Neural crest cell (in vitro differentiated cells): ENCODE measurements at places on chromosomes 6 and 20.
A peak's percentile ranks its signal among the peaks of the same experiment; 100 is the strongest.

DNA sequence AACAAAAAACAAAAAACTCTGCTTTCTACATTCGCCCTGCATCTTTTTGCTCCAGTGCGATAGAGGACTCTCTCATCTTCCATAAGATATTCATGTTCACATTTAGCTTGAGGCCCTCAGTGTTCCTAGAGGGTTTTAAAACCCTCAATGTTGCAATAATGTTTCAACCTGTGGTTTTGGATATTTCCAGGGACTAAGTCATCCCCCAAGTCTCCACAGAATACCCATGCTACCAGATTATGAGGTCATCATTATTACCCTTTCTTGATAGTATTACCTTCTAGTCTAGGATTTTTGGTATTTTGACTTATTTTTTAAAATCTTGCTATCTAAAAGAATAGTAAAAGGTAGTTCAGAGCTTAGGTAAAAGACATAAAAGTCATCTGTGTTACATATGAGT lies 480.5 kb upstream of the ID4 start:
- no peak for DNase-seq

GRCh38 chr6:119934816-119935215 lies 585.3 kb upstream of the MAN1A1 start:
- no peak for DNase-seq

GRCh38 chr20:60518022-60518421 lies 559.8 kb downstream of the CDH26 start:
- DNase-seq: no peak

DNA sequence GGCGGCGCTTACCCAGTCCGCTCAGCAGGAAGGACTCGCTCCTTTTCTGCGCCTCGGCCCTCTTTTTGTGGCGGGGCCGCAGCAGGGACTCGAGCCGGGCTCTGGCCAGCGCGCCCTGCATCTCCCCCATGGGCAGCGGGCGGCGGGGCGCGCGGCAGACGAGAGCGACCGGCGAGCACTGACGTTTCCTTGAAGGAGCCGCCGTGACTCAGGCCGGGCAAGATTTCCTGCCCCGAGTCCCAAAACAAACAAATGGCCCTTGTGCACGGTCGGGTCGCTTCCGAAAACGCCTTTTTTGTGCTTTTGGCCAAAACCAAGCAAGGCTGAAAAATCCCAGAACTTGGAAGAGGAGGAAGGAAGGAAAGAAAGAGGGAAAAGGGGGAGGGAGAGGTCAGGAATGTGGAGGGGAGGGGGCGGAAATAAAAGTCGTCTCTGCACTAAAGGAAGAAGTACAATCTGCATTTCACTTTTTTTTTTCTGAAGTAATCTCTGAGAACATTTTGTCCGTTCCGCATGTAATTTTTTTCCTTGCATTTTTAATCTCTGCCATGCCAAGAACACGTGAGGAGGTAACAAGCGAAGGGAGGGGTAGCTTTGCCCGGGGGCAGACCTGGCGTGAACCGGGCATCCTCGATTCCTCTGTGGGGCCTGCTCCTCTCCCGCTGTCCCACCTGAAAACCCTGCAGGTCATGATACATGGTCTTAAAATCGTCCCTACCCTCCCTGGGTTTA lies 123.3 kb upstream of the SLC2A12 start:
- peak; percentile 58 for DNase-seq

DNA sequence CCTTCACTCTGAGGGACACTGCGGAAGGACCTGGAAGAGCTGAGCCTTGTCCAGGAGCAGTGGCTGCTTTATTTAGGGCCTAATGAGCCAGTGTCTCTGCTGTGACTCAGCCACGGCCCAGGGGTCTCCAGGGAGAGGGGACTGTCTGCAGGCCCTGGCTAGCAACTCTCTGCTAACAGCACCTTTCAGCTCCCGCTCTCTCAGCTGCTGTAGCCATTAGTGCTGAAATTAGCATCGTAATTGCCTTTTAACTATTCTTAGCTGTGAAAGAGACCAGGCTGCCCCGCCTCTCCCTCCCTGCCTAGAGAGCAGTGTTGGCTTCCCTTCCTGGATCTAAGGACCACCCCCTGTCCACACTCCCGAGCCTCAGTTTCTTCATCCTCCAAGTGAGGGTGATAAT lies 53.1 kb upstream of the SLC32A1 start:
- DNase-seq: no peak

GRCh38 chr6:29981211-29981812 lies 39.0 kb downstream of the HLA-A start:
- DNase-seq: no peak
